Stimulated activated CD4-positive, alpha-beta T cell treated with anti-CD3 and anti-CD28 coated beads, Interleukin-1b, Interleukin-23, amount 100 ng/mL, for 1 hour (primary cell): ENCODE measurements at places on chromosomes 4 and X.

DNA sequence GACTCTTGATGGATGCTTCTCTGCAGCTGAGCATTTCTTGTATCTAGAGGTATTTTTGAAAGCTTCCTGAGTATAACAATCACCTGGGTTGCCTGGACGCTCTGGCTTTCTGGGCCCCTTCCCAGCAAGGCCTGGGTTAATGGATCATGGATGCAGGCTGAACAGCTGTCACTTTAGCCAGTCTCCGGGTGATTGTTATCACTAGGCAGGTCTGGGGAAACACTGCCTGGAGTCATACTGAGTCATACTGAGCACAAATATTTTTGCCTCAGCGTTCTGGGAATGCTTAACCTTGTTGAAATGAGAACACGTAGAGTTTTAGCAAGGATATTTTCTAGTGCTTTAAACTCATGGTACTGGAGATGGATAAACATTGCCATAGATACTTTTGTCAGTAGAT is 102.6 kb downstream of the PHEX start:
- DNase-seq, result no peak

DNA sequence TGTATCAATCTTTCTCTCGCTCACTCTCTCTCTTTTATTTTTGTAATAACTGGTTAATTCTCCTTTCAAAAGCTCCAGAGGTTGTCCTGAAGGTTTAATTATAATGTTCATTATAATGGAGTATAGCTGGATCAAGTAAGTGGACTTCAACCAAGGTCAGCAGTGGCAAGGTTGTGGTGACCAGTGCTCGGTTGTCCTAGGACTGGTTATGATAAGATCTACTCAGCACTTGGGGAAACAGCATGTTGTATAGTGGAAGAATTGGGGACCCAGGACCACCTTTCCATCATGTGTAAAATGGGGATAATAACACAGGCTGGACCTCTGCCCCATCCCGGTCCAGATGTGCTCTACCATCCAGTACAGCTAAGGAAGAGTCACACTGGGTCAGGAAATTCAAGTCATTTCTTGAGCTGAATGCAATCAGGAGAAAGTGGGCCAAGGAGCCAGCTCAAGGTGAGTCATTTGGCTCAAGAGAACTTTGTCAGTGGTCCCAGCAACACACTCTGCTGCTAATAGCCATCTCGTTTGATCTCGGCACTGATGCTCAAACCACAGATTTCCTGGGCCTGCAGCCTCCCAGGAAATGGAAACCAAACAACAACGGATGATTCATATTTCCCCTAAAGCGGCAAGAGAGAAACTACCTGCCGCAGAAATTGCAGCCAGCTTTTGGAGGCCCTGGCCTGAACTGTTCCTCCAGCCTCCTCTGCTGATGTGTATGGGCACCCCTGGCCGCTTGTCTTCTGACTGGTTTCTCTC is 123.6 kb upstream of the RBPJ start:
- DNase-seq, result peak; percentile 47

GRCh38 chr4:148016063-148016637 is 284.3 kb downstream of the ARHGAP10 start:
- DNase-seq, result no peak

GRCh38 chr4:41969671-41970070 is 11.9 kb upstream of the DCAF4L1 start:
- DNase-seq, result no peak

- no peak for DNase-seq
Measured at GRCh38 chr4:164012396-164013027, 518.0 kb downstream of the TMA16 start.

DNA sequence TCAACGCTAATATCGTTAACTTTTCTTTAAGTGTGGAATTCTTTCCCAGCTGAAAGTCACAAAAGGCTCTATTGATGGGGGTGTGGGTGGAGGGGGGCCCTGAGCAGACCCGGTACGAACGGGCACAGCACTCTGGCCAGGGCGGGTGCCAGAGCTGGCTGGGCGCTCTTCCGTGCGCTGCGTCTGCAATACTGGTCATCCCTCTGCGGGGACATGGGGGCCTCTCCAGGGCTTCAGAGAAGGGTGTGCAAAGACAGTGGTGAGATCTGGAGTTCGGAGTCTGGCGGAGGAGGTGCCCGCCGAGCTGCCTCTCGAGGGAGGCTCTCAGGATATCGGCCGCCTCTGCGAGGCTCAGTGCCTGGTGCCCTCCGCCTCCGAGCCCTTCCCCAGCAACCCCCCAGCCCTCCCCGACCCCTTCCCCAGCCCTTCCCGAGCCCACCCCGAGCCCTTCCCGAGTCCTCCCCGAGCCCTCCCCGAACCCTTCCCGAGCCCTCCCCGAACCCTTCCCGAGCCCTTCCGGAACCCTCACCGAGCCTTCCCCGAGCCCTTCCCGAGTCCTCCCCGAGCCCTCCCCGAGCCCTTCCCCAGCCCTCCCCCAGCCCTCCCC is 34.3 kb downstream of the FGFRL1 start:
- no peak for DNase-seq

DNA sequence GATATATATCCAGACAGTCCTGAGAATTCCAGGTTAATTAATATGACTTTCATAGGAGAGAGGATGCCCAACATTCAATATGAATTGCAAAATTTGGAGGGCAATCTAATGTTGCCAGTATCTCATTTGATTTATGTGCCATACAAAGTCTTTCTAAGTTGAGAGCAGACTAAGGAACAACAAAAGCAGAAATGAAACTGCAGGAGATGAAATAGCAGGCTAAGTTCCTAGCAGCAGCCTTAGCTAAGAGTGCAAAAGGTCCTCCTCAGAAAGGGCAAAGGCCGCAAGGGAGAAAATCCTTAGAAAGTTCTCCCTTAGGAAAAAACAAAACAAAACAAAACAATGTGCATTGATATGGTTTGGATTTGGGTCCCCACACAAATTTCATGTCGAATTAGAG is 602.9 kb upstream of the HTR2C start:
- DNase-seq, result no peak

DNA sequence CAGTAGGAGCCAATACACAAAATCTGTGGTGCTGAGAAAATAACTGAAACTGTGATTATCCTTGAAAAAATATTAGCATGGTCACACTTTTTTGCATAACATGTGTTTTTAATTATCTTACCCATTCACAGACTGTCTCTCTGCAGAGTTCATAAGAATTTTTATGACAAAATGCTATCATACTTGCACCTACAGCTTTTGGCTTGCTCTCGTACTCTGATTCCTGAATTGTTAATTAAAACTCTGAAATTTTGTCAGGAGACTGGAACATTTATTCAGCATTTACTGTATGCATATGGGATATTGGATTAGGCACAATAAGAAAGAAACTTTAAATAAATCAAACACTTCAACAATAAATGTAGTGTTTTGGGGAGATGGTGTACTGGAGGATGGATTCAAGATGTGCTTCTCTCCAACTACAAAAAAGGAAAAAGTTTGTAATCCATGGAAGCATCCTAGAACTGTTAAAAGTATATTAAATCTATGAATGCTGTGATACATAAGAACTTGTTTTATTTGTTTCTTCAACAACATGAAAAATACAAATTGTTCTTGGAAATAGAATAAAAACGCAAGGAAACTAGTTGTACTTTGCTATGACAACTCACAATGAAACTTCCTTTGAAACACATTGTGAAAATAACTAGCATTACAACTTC is 260.5 kb downstream of the SPATA18 start:
- no peak for DNase-seq

GRCh38 chrX:23673108-23673507 is 5.8 kb downstream of the PRDX4 start:
- no peak for DNase-seq
